EH (cell line): ENCODE measurements at places on chromosomes 7 and 10.

DNA sequence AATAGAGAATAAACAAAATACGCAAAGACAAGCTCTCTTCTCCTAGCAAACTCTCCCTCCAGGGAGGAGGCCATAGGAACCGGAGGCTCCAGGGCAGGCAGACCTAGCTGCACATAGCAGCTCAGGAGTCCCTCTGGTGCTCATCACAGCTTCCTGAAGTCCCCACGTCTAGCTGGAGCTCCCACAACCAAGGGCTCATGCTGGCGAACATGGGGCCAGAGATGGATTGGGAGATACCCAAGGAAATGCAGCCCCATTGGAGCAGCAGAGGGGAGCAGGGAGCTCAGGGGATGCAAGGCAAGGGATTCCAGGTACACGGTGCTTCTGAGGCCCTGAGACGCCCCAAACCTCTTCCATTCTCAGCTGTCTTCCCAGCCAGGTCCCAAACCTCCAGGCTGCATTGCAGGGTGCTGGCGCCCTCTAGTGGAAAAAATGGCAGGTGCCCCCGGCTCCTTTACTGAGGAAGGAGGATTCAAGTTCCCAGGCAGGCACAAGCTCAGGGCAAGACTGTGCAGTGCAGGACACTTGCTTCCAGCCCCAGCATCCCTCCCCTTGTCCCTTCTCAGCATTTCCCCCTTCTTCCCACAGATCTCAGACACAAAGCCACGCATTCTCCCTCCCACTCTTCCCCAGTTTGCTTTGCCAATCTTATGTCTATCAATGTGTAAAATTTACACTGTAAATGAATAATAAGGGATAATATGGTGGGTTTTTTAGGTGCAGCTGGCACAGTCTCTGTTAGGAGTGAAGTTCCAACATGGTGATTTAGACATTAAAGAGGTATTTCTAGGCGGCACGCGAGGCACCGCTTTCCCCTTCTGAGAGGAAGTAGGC, 46.2 kb downstream of the GPAM start:
- DNase-seq = peak; percentile 64

GRCh38 chr10:63684257-63684936, 163.2 kb downstream of the REEP3 start:
- DNase-seq = no peak

GRCh38 chr10:43176271-43176670, 38.0 kb downstream of the CSGALNACT2 start:
- DNase-seq = no peak

- DNase-seq = no peak
These were observed 448.5 kb downstream of the NXPH1 start for GRCh38 chr7:8881916-8882315.

- DNase-seq = no peak
These were observed 320.4 kb downstream of the GLRX3 start for GRCh38 chr10:130456616-130457015.

- peak; percentile 27 for DNase-seq
These were observed 106.6 kb upstream of the CHST15 start for GRCh38 chr10:124200011-124200410.

- no peak for DNase-seq
These were observed 17.5 kb downstream of the OSBPL3 start for GRCh38 chr7:24962418-24962962.

DNA sequence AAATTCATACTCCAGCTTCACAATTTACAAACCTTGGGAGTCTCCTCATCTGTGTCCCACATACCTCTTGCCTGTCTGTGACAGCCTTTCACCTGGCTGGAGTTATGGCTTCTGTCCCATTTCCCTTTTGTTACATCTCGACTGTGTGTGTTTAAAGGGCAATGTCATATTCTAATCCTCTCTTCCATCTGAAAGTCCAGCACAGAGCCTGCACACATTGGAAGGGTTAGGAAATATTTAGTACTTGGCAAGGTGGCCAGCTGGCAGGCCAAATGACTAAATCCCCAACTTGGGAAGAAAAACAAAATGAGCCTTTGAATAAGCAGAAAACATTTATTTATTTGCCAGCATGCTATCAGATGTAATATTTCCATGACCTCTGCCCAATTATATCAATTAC, 120.1 kb upstream of the STK17A start:
- no peak for DNase-seq

DNA sequence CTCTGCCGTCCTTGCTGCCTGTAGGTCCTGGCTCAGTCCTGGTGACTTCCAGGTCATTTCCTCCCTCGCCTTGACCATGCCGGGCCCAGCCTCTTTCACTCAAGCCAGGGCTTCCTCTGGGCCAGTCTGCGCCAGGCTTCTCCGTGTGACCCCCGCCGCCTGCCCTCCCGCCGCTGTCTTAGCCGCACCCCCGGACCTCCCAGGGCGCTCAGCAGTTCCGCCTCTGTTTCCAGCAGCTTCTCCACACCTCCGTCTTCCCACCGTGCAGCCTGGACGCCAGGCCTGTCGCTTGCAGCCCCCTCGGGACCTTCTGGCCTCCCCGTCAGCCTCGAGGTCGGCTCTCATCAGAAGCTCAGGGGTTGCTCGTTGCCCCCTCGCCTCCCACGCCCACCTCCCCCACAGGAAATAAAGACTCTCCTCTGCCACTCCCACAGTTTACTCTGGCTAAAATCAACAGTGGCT, 123.0 kb upstream of the FZD8 start:
- peak; percentile 11 for DNase-seq
